ENCODE measurements at places on chromosomes 13 and 19.
A peak's percentile ranks its signal among the peaks of the same experiment; 100 is the strongest.

DNA sequence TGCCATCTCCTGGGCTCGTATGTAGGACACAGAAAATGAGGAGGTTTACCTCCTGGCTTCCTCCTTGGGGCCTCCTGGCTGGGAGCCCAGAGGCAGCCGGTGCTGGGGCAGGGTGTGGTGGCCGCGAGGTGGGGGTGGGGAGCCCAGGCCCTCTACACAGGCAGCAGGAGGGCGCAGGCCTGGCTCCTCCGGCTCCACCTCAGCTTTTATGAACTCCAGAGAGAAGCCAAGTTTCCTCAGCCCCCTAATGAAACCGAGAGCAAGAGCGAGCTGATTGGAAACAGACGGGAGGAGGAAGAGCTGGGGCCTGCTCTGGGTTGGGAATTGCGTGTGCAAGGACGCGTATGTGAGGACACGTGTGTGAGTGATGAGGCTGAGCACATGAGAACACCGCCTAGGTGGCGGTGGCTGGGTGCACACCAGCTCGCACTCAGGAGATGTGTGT, 23.1 kb downstream of the LYL1 start:
- H3K36me3 ChIP-seq, result no peaks in the 10 kb centered on the region
- H3K27me3 ChIP-seq, result peaks cover 37% of the 10 kb centered on the region
- no peak for DNase-seq
- H3K4me3 ChIP-seq, result no peak overlapping the region

GRCh38 chr19:30063650-30064347, 121.8 kb downstream of the URI1 start:
- H3K4me3 ChIP-seq, result no peak overlapping the region
- H3K4me1 ChIP-seq, result no peaks in the 10 kb centered on the region
- no peak for DNase-seq
- H3K36me3 ChIP-seq, result no peaks in the 10 kb centered on the region
- no peaks in the 10 kb centered on the region for H3K27me3 ChIP-seq

DNA sequence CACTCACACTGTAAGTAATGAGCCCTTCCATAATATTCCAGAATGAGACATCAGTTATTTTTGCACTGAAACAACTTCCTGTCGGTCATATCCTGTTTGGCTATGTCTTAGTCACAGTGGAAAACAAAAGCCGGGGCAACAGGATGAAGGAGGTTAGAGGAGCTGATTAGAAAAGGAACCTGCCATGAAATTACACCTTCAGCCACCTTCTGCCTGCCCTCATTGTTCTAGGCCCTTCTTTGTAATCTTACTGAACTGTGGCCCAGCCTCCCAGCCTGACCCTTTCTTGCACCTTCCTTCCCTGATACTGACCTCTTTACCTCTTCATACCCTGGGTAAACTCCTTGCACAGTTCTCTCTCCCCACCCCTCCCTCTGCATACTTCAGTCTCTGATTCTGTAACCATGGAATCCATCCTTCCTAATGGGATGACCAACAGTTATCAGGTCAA, 67.3 kb downstream of the DOCK9 start:
- DNase-seq, result no peak
- no peaks in the 10 kb centered on the region for H3K27me3 ChIP-seq
- H3K36me3 ChIP-seq, result no peaks in the 10 kb centered on the region
- no peak overlapping the region for H3K4me3 ChIP-seq

- H3K4me1 ChIP-seq, result peaks cover 4% of the 10 kb centered on the region
- no peaks in the 10 kb centered on the region for H3K27me3 ChIP-seq
- H3K36me3 ChIP-seq, result no peaks in the 10 kb centered on the region
- H3K27ac ChIP-seq, result 0 out of 2 replicates have a peak overlapping the region, but pooled peaks have one; percentile 12
- no peak overlapping the region for H3K4me3 ChIP-seq
These were observed 21.2 kb downstream of the RCN3 start for GRCh38 chr19:49549045-49549444.

GRCh38 chr19:33868788-33869412, 72.2 kb downstream of the KCTD15 start:
- no peaks in the 10 kb centered on the region for H3K36me3 ChIP-seq
- no peak overlapping the region for H3K4me3 ChIP-seq
- H3K27ac ChIP-seq, result peak overlapping the region; percentile 16
- H3K27me3 ChIP-seq, result no peaks in the 10 kb centered on the region
- H3K4me1 ChIP-seq, result peaks cover 19% of the 10 kb centered on the region

- no peaks in the 10 kb centered on the region for H3K36me3 ChIP-seq
- H3K4me1 ChIP-seq, result peaks cover 8% of the 10 kb centered on the region
- H3K27me3 ChIP-seq, result no peaks in the 10 kb centered on the region
- H3K27ac ChIP-seq, result no peak overlapping the region
- no peak overlapping the region for H3K4me3 ChIP-seq
These were observed 993.9 kb downstream of the EFNB2 start for GRCh38 chr13:105541565-105541964.

GRCh38 chr19:28640506-28640905, 572.4 kb downstream of the UQCRFS1 start:
- no peak for DNase-seq
- no peak overlapping the region for H3K27ac ChIP-seq
- no peaks in the 10 kb centered on the region for H3K27me3 ChIP-seq
- H3K36me3 ChIP-seq, result peaks cover 13% of the 10 kb centered on the region

GRCh38 chr13:83297586-83298290, 584.5 kb downstream of the SLITRK1 start:
- no peaks in the 10 kb centered on the region for H3K27me3 ChIP-seq
- no peak for DNase-seq
- H3K27ac ChIP-seq, result no peak overlapping the region
- peaks cover 5% of the 10 kb centered on the region for H3K4me1 ChIP-seq

DNA sequence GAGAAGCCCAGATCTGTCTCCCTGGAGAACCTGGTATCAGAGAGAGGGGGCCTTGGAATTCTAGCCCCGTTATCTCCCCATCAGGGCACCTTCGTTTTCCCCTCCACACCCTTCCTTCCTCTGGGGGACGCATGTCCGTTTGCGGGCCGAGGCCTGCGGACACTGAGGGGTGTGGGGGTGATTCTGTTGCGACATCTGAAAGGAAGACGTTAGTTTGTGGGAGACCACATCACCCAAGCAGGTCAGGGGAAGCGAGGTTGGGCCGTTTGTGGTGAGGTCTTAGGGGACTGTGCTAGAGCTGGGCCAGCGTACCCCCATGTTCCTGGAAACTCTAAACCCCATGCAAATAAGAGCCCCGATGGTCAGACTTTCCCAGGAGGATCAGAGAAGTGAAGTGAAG, 3.7 kb upstream of the HSH2D start:
- H3K36me3 ChIP-seq, result no peaks in the 10 kb centered on the region
- H3K27me3 ChIP-seq, result peaks cover 15% of the 10 kb centered on the region
- peaks cover 16% of the 10 kb centered on the region for H3K4me1 ChIP-seq
- H3K4me3 ChIP-seq, result no peak overlapping the region
- no peak for DNase-seq

DNA sequence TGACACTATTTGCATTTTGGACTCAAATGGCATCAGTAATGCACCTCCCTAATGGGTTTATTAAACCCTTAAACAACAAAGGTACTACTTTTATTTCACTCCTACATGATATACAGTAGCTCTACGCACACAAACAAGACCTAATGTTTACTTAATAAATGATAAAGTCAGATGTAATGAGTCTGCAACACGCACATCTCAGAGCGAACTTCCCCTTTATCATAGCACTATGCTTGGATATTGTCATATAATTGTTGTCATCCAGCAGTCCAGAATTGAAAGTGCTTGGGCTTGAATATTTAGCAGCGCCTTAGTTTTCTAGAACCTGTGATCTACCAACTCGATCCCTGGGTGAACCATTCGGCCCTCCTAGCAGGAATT, 772 bp downstream of the PARP4 start:
- no peak for DNase-seq
- H3K27me3 ChIP-seq, result peaks cover 3% of the 10 kb centered on the region
- peaks cover 20% of the 10 kb centered on the region for H3K4me1 ChIP-seq
- peak overlapping the region; percentile 83 for H3K4me3 ChIP-seq
- peak overlapping the region; percentile 57 for H3K27ac ChIP-seq

GRCh38 chr13:39767791-39768517, 112.5 kb downstream of the COG6 start:
- no peak for DNase-seq
- H3K36me3 ChIP-seq, result no peaks in the 10 kb centered on the region
- H3K4me3 ChIP-seq, result no peak overlapping the region
- peaks cover 22% of the 10 kb centered on the region for H3K4me1 ChIP-seq
- no peak overlapping the region for H3K27ac ChIP-seq

- no peaks in the 10 kb centered on the region for H3K27me3 ChIP-seq
- peaks cover 8% of the 10 kb centered on the region for H3K4me1 ChIP-seq
- H3K27ac ChIP-seq, result no peak overlapping the region
These were observed 343.5 kb upstream of the SPRY2 start for GRCh38 chr13:80684217-80684991.

DNA sequence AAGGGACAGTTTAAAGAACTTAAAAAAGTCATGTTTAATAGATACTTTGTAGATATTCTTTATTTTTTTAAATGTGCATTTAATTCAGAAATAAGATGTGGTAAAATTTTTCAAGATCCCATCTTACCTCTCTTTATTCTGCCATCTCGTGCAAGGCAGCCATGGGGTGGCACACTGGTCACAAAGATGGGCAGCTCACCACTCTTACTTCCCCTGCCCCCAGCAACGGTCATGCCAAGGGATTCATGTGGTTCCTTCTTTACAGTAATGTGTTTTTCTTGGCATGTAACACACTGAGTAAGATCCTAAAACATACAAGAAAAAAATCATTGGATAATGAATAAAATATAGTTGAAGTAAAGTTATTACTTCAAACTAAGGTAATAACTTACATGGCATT, 64.2 kb downstream of the LNX2 start:
- peaks cover 21% of the 10 kb centered on the region for H3K36me3 ChIP-seq
- H3K4me1 ChIP-seq, result no peaks in the 10 kb centered on the region
- H3K27me3 ChIP-seq, result no peaks in the 10 kb centered on the region
- no peak for DNase-seq
- no peak overlapping the region for H3K4me3 ChIP-seq
- no peak overlapping the region for H3K27ac ChIP-seq

GRCh38 chr13:82654861-82655855, 1227.1 kb downstream of the SLITRK1 start:
- no peak overlapping the region for H3K4me3 ChIP-seq
- H3K4me1 ChIP-seq, result no peaks in the 10 kb centered on the region
- no peaks in the 10 kb centered on the region for H3K36me3 ChIP-seq
- no peak for DNase-seq

DNA sequence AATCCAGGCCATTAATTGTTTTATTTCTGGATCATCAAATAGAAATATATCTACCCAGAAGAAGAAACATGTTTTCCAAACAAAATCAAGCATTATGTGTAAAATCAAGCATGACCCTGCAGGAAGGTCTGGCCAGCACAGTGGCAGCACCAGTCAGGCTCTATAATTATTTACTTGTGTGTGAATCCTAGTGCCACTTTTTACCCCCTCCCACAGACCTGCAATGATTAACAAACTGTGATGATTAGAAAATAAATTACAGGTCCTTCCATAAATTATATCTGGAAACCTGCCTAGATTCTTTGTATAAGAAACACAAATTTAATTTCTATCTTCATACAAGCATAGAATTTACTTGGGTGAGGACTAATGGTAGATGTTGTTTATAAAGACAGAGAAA, 186.1 kb downstream of the GPC6 start:
- no peaks in the 10 kb centered on the region for H3K36me3 ChIP-seq
- no peak overlapping the region for H3K4me3 ChIP-seq
- DNase-seq, result no peak
- no peak overlapping the region for H3K27ac ChIP-seq
- no peaks in the 10 kb centered on the region for H3K27me3 ChIP-seq

DNA sequence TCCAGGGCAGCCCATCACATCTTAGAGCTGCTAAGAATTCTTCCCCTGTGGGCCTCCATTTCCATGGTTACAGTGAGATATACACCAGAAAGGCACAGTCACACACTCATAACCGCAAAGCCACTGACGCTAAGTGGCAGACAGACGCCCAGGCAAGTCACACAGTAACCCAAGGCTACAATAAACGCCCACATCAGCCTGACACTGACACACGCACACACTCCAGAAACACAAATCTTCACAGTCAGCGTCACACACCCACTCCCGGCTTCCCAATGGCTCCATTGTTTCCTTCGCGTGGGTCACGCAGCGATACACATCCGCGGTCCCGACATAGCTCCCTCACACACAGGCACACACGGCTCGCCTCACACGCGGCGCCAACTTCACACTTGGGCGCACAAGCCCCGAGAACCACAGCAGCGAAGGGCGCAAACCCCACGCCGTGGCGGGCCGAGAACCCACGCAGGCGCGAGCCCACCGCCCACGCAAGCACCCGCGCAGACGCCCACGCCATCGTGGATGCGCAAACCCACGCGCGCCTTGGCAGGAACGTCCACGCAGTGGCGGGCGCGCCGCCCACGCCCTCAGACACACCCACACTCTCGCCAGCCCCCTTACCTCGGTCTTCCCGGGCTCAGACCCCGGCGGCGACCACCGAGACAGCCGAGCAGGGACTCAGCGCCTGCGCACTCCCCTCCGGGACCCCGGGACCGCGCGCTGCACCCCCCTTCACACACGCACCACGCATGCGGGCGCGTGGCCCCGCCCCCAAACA, at the start of gene ZNF667:
Gene ZNF667 (minus strand): TSS at position 695 of the 778 bp plus-strand sequence. CDS start 14,975 bp downstream, outside the sequence.
- peaks cover 13% of the 10 kb centered on the region for H3K4me1 ChIP-seq
- H3K27me3 ChIP-seq, result peaks cover 18% of the 10 kb centered on the region
- H3K36me3 ChIP-seq, result peaks cover 47% of the 10 kb centered on the region
- H3K4me3 ChIP-seq, result peak within 1 kb of the TSS; percentile 96
- H3K27ac ChIP-seq, result peak within 1 kb of the TSS; percentile 95

- no peak overlapping the region for H3K4me3 ChIP-seq
- peaks cover 15% of the 10 kb centered on the region for H3K27me3 ChIP-seq
- H3K4me1 ChIP-seq, result peaks cover 3% of the 10 kb centered on the region
- no peak overlapping the region for H3K27ac ChIP-seq
- DNase-seq, result peak; percentile 47
These were observed 28.8 kb upstream of the TUBGCP3 start for GRCh38 chr13:112616586-112617362.

DNA sequence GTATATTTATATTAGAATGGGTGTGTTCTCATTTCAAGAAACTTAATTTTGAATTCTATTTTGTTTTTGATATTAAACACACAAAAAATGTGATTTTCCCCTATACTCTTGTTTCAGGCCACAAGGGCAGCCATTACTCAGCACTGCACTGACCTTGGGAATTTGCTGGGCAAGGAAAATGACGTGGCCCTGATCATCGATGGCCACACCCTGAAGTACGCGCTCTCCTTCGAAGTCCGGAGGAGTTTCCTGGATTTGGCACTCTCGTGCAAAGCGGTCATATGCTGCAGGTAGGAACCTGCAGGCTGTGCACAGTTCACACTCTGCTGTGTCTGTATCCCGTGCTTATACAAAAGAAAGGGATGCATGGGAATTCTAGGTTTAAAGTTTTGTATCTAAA, 327.3 kb downstream of the ATP8A2 start:
- H3K4me1 ChIP-seq, result 0 out of 2 replicates have a peak, but pooled peaks cover 2% of the 10 kb centered on the region
- no peak overlapping the region for H3K27ac ChIP-seq
- H3K36me3 ChIP-seq, result no peaks in the 10 kb centered on the region
- DNase-seq, result no peak
